ENCODE measurements at places on chromosomes 6 and 20.
A peak's percentile ranks its signal among the peaks of the same experiment; 100 is the strongest.

- DNase-seq = no peak
Observed at GRCh38 chr6:122401104-122401503, 1.7 kb downstream of the HSF2 start.

DNA sequence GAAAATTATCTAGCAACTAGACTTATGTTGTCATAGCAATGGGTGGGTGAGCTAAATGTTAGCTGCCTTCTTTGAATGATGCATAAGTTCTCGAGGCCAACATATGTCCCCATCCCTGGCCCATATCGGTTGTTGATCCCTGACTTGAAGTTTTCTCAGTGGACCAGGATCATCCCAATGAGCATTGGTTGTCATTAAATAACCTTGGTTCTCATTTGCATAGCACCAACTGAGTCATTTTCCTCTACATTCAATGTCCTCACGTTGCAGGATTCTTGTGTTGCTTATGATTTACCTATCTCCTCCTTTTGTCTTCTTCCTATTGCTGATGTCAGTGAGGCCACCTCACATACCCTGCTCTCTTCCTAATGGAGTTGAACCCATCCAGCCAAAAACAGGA lies 12.1 kb upstream of the AHCY start:
- DNase-seq = no peak

GRCh38 chr20:46757754-46758678 lies 48.6 kb downstream of the SLC2A10 start:
- peak; percentile 67 for DNase-seq

DNA sequence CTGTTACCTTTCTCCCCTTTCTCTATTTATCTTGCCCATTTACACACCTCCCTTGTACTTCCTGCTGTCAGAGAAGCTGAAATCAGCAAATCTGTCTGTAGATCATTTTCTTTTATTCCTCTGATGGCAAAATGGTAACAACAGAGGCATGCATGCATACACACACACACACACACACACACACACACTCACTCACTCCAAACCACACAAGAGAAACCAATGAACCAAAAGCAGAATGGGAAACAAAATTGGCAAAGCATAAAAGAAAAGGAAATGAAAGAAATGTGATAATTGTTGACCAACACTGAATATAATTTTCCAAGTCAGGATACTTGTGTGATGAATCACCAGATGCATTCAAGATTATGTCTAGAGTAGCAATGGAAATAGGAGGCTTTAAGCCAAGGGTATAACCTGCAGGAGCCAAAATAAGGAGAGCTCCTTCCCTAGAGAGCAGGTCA lies 172.4 kb downstream of the PLCB4 start:
- peak; percentile 73 for DNase-seq

DNA sequence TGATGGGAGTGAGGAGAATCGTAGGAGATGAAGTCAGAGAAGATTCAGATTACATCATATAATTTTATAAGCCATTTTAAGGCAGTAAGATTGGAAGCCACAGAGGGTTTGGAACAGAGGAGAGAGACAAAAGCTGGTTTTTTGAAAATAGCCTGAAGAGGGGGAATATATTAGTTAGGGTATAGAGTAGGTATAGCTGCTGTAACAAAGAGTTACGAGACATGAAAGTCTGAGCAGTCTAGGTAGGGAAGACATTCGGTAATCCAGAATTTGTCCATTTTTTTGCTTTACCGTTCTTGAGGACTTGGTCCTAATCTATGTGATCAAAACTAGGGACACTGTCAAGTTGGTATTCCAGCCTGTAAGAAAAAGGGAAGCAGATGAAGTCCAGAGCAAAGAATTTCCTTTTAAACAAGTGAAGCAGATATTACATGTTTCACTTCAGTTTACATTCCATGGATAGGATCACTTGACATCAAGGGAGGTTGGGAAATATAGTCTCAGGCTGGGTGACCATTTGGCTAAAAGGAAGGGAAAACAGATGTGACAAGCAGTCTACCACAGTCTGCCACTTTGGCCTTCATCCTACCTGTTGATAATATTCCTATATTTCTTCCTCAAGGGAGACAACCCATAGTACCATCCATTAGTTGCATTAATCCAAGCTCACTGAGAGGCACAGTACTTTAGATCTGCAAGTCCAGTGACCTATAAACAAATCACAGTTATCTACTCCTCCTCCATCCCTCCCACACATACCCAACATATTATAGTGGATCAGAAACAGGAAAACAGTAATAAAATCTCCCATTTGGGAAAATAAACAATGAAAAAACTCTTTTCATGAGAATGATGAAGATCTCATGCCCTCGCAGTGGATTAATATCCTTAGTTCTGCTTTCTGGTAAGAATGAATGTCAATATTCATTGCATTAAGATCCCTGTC lies 10.2 kb downstream of the FAM135A start:
- no peak for DNase-seq

- no peak for DNase-seq
Observed at GRCh38 chr20:63497946-63498935, 642 bp downstream of the EEF1A2 start.

- no peak for DNase-seq
Observed at GRCh38 chr6:25774120-25774715, 19.7 kb downstream of the SLC17A4 start.

- DNase-seq = no peak
Observed at GRCh38 chr6:157964100-157964499, 17.6 kb upstream of the SYNJ2 start.

GRCh38 chr20:51419231-51419630 lies 123.3 kb downstream of the NFATC2 start:
- no peak for DNase-seq

GRCh38 chr6:52393780-52394179 lies 26.4 kb upstream of the EFHC1 start:
- no peak for DNase-seq

- DNase-seq = no peak
Observed at GRCh38 chr20:34163307-34163706, 51.3 kb upstream of the EIF2S2 start.

DNA sequence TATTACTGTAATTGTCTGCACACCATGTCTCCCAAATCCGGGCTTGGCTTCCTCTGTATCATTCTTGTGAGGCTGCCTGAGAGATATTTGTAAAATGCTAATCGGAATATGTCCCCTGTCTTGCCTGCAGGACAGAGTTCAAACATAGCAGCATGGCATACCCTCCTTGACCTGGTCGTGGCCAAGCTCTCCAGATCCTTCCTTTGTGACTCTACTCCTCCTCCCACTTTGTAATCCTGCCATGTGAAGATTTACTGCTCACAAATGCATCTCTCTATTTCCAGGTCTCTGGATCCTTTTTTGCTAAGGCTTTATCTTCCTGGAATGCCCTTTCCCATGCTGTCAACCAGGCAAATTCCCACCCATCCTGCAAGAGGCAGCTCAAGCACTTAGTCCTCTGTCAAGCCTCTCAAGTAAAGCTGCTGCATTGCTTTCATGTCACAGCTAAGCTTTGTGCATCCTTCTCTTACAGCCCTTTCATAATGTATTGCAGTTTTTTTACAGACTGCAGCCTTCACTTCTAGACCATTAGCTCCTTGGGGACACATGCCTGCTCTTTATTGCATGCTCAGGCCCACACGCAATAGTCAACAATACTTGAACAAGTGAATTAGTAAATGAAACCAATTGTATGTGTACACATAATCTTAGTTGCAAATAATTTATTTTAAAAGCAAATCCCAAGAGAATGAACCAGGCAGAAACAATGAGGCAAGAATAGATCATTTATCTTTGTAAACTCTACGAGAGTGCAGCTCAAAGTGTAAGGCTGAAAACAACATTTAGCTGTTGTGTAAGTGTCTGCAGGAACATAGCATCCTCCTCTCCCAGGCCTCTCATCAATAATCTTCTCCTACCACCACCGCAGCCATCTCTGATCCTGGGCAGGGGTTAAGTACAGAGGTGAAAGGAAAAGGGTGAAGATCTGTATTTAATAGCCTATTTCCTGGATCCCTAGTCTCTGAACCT lies 45.8 kb downstream of the HIVEP2 start:
- peak; percentile 35 for DNase-seq

DNA sequence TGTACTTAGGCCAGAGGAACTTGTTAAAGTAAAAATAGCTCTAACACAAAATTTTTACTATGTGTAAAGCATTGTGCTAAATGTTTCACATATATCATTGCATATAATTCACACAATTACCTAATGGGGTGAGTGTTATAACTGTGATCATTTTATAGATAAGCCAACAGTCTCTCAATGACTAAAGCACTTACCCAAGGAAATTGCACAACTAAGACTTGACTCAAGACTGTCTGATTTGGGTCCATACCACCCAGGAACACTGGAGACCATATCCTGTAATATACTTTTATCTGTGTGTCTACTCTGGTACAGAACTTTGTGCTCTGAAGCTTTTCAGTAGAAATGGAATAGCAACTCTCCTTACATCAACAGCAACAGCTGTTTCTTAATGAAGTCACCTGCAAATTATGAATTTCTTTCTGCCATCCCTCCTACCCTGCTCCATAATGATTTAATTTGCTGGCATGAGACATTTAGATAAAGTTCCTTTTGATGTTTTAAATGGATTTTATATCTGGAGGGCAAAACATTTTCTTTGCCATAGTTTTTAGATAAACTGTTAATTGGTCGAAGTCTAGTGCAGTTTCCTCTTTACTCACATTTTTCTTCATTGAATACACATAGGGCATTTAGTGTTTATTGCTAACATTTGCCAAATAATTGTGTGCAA lies 47.5 kb downstream of the TSPYL4 start:
- peak; percentile 27 for DNase-seq

GRCh38 chr20:59074456-59074855 lies 31.9 kb upstream of the PRELID3B start:
- DNase-seq = peak; percentile 30

DNA sequence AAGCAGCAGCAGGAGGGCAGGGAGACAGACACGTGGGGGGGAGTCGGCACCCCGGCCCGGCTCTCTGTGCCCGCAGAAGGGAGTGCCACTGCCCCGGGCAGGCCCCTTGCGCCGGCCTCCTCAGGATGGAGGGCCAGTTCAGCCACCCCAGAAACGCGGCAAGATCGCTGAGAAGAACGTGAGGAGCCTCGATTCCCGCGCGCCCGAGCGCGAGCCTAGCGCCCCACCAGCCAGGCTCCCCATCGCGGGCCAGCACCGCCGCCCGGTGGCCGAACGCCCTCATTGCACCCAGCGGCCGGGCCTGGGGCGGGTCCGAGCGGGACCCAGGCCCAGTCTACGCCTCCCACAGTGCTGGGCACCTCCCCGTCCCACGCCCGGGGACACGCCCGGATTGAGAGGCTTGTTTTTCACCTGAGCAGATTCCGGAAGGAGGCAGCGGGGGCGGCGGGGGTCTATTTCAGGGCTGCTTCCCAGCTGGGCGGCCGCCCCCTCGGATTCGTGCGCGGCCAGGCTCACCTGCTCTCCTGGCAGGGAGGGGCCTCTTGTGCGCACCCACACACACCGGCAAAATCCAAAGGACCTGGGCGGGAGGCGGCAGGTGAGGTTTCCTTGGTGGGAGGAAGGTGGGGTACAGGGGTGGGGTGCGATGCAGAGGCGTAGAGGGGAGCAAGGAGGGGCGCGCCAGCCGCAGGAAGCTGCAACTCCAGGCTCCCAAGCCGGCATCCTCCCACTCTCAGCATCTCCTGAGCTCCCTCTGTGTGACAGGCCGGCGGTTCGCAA lies 9.0 kb upstream of the GRM4 start:
- peak; percentile 32 for DNase-seq

DNA sequence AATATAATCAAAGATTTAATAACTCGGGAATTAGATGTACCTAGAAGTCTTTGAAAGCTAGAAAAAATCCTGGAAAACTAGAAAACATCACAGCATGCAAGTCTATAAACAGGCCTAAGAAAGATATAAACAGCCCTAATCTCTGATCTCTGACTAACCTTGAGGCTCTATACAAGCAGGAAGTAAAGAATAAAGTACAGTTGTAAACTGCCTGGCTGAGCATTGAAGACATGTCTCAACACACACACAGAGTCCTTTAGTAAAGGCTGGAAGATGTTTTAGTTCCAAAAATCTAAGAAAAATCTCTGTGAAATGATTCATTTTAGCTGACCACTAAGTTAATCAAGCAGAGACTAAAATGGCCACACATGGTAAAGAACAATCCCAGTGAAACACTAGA lies 774.5 kb downstream of the EYS start:
- DNase-seq = no peak
